ENCODE measurements at places on chromosomes 11 and 22.

- DNase-seq: no peak
These were observed 38.7 kb upstream of the RCN1 start for GRCh38 chr11:32052215-32052614.

DNA sequence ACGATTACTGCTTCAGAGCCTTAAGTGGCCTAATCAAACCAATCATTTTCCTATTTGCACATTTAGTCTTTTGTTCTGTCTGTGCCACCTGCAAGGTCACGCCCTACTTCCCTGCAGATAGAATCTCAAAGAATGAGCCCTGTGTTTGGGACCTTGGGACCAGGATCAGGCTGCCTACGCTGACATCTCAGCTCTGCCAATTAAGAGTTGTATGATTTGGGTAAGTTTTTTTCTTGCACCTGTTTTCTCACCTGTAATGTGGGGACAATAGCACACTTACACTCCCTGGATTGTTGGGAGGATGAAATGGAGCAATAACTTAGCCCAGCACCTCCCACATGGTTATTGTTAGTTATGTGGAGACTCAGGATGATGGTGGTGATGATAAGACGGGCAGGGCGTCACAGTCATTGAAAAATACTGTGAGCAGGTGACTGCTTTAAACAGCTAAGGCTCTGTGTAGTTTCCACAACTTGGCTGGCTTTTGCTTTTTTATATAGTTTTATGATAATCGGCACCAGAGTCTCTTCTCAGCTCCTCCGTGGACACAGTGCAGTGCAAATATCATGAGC is 155.0 kb downstream of the ADAMTS15 start:
- no peak for DNase-seq

- no peak for DNase-seq
These were observed 270.1 kb downstream of the BUD13 start for GRCh38 chr11:116502641-116503061.

GRCh38 chr22:17817079-17817478 is 42.8 kb upstream of the BID start:
- DNase-seq: no peak

- no peak for DNase-seq
These were observed 89.2 kb downstream of the AMOTL1 start for GRCh38 chr11:94857337-94857736.

GRCh38 chr22:22865311-22866072 is 22.1 kb upstream of the IGLL5 start:
- DNase-seq: no peak

GRCh38 chr22:32591620-32592019 is 117.0 kb downstream of the FBXO7 start:
- no peak for DNase-seq

DNA sequence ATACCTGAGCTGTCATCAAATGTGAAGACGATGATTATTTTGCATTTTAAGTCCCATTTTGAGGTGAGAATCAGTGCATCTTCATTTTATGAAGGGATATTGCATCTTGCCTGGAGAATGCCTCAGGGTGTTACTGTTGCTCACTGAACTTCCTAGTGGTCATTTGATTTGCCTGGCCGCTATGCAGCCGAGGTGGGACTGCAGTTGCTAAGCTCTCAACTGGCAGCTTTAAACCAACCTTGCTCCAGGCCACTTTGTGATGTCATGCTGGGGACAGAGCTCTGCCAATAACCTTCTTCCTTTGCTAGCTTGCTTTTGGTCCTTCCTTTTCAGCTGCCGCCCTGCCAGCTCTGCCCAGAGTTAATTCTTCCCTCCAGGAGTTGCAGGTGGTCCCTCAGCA is 409.4 kb upstream of the B3GAT1 start:
- no peak for DNase-seq

- DNase-seq: no peak
These were observed 65.1 kb upstream of the CARD18 start for GRCh38 chr11:105204636-105205035.

DNA sequence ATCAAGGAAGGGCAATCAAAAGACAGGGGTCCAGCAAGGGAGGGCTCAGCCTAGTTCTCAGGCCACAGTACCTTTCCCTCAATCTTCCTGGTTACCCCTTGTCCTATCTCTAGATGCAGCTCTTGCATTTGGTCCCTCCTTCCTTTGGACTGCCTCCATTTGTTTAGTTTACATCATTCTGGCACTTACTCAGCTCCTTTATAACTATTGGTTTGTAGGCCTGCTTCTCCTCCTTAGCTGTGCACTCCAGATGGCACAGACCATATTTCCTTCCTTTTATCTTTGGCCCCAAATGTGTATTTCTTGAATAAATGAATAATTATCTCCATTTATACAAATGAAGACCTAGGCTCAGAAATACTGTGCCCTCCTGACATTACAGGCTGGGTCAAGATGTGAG is 92.3 kb upstream of the AMOTL1 start:
- no peak for DNase-seq

- no peak for DNase-seq
These were observed 77.7 kb upstream of the SORL1 start for GRCh38 chr11:121374286-121374985.
